ENCODE measurements at places on chromosomes 1 and 21. TPM values are rescaled to one million over a fixed set of nuclear protein-coding genes. Genes with fewer than 3 reads are reported as not detected.
A peak's percentile ranks its signal among the peaks of the same experiment; 100 is the strongest.

The CSF1 gene
- 54.7 TPM for total RNA-seq

The TSPAN2 gene
- total RNA-seq: 9.7 TPM

The TSPAN1 gene
- total RNA-seq: 26.2 TPM

- DNase-seq: no peak
Observed at GRCh38 chr1:84206375-84206774, 62.3 kb downstream of the PRKACB start.

GRCh38 chr1:113905435-113905861, 322 bp downstream of the DCLRE1B start:
- no peak for DNase-seq

DNA sequence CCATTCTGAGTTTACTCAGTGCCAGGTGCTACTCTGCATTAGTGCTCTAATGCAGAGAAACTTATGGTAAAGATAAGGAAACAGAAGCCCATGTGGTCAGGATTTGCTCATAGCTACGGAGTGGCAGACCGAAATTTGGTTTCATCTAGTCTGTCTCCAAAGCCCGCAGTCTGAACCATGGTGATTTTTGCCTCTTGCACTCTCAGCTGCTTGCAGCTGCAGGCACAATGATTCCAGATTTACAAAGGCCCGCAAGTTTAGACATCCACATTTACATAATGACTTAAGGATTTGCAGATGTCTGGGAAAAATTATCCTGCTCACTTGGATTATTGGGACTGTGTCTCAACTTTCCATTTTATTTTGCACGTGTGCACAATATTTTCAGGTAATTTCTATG, 161.3 kb upstream of the KCNJ6 start:
- DNase-seq: no peak

DNA sequence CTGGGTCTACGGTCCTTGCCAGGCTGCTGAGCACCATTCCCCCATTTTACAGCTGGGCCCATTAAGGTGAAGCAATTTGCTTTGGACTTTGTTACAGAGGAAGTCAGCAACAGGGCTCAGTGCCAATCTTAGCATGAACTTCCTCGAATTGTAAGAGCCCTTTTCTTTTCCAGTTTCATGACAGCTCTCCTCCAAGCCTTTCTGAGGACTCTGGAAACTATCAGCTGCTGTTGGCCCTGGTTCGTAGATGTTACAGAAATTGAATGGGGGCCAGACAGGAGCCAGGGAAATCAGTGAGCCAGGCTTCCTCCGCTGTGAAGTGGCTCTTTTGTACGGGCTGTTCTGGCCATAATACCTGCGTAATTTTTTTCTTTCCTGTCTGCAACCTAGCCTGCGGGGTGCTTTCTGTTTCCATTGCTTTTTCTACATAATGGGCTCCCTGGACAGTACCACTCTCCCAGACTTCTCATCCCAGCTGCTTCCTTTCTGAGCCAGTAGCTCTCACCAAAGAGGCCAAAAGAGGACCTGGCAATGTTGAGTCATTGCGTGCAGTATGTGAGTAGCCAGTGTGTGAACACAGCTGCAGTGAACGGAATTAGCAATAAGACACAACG, 386.3 kb downstream of the DISC1 start:
- DNase-seq: peak; percentile 37

GRCh38 chr1:41653574-41653973, 169.1 kb upstream of the EDN2 start:
- no peak for DNase-seq

Measured in breast epithelium (tissue), 4 donors.